Kidney (tissue), 22 donors: ENCODE measurements at places on chromosomes 11 and 22. TPM values are rescaled to one million over a fixed set of nuclear protein-coding genes. Genes with fewer than 3 reads are reported as not detected.

- DNase-seq = no peak
Measured at GRCh38 chr11:126832387-126832786, 168.2 kb downstream of the KIRREL3 start.

GRCh38 chr11:67680696-67681470 lies 6.5 kb upstream of the ALDH3B2 start:
- no peak for DNase-seq

DNA sequence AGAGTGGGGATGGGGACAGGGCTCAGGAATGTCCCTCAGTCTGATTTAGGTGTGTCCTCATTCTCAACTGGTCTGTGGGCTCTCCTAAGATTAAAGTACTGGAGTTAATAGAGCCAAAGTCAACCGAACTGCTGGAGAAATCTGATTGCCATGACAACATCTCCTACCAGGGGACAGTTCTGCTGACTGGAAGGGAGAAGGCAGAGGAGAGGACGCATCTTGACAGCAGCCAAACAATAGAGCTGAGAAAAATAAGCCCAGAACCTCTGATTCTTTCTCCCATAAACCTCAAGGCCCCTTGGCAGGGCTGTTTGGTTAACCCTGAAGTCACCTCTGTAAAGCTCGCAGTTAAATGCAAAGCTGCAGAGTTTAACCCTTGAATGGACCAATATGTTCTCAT lies 2.8 kb downstream of the KCTD14 start:
- DNase-seq = peak; percentile 69

DNA sequence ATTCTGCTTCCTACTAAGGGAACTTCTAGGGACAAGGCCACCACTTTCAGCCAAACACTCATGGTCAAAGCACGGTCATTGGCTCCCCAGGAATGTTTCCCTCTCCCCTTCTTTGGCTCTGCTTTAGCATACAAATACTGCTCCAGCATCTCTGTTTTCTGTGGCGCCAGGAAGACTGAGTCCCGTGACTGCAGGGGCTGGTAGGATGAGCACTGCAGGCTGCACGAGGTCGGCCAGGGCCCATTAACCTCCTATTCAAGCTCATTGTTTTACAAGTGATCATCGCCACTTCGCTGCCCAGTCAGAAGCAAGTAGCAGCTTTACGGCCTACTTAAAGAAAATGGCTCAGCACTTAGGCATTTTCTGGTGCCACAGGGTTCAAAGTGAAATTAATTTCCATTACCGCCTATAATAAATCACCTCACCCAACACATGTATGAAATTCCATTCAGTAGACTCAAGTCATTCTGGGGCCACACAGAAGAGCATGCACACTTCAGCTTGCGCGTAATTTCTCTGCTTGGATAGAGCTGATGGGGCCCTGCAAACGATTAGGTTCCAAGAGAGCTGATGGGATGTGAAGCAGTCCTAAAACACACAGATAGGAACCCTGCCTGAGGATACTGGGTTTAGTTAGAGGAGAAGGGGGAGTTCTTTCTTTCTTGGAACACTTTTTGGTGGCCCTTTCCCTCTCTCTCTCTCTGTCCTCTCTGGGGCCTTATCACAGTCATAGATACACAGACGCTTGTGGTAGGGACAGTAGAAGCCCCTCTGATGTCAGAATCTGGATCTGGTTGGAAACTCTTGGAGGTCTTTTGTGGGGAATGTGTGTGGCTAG lies 173.7 kb downstream of the KIF18A start:
- DNase-seq = peak; percentile 17

DNA sequence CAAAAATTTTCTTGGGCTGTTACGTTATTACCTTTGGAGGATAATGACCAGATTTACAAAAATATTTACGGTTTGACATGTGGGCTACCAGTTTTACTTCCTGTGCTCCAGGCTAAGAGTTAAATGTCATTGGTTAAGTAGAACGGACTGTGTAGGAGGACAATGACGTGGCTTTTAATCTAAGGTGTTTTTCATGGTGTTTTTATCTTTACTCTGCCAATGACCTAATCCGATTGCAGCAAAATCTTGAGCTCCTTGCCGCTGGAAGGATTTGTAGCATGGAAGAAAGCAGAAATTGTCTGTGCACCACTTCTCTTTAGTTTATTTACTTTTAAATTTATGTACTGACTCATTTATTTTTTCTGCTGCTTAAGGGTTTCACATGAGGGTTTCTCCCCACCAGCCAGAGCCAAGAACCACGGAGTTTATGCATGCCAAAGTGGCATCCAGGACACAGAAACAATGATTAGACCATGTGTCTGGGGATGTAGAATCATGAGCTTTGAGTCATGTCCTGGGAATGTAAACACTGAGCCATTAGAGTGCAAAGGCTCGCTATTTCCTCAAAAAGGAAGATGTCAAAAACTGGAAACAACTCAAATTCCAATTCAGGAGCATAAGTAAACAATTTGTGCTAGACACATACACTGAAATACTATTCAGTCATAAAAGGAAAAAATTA lies 1.9 kb upstream of the CARD16 start:
- DNase-seq = no peak

GRCh38 chr11:12152321-12152720 lies 41.9 kb downstream of the MICAL2 start:
- no peak for DNase-seq

GRCh38 chr11:940496-941135 lies 14.9 kb downstream of the AP2A2 start:
- no peak for DNase-seq

- DNase-seq = peak; percentile 47
Measured at GRCh38 chr22:19634226-19634975, 79.9 kb upstream of the SEPTIN5 start.

DNA sequence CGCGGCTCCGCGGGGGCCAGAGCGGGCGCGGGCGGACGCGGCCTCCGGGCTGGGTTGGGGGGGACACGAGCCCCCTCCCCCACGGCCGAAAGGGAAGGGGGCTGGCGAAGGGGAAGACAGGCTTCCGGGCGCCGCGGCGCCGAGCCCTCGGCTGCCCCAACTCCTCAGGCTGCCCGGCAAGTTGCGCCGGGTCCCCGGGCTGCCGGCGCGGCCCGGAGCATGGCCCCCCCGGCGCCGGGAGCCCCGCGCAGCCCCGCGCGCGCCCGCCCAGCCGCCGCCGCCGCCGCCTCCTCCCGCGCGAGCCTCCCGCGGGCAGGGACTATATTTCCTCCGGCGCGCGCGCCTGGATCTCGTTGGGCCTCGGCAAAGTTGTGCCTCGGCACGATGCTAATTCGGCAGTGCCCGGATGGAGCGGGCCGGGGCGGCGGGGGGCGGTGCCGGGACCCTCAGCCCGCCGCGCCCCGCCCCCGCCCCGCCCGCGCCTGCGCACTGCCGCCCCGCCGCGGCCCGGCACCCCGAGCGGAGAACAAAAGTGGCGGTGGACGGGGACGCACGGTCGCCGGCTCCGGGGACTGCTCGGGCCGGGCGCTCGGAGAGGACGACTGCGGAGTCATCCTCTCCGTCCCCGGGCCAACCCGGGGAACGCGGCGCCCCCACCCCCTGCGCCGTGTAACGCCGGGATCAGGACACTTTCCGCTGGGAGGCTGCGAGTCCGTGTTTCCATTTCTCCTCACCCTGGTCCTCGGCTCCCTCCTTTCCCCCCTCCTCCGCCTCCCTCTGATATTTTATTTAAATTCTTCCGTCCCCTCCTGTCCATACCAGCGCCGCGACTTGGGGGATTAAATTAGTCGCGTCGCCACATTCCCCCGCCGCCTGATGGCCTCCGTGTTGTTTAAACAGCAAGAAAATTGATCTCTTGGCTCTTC lies at the start of gene PHF21B:
PHF21B (minus strand) TSS at position 400 of the 926 bp plus-strand sequence. CDS start 456 bp downstream, outside the sequence.
- DNase-seq = peak; percentile 90

DNA sequence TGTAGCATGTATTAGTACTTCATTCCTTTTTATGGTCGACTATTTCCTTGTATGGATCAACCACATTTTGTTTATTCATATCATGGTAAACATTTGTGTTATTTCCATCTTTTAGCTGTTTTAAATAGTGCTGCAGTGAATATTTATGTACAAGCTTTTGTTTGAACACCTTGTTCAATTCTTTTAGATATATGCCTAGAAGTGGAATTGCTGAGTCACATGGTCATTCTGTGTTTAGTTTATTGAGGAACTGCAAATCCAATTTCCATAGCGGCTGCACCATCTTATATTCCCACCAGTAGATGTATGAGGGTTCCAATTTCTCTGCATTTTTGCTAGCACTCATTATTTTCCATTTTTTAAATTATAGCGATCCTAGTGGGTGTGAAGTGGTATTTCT lies 61.5 kb upstream of the GRK2 start:
- no peak for DNase-seq

GRCh38 chr11:125401235-125401634 lies 94.8 kb downstream of the FEZ1 start:
- DNase-seq = peak; percentile 12

DNA sequence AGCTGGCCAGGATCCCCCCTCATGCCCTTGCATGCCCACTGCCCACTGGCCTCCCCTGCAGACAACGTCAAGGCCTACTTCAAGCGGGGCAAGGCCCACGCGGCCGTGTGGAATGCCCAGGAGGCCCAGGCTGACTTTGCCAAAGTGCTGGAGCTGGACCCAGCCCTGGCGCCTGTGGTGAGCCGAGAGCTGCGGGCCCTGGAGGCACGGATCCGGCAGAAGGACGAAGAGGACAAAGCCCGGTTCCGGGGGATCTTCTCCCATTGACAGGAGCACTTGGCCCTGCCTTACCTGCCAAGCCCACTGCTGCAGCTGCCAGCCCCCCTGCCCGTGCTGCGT lies 7.9 kb downstream of the AIP start:
- no peak for DNase-seq

GRCh38 chr11:120635136-120635810 lies 123.7 kb downstream of the GRIK4 start:
- no peak for DNase-seq

GRCh38 chr11:45321669-45322068 lies 35.5 kb upstream of the SYT13 start:
- DNase-seq = no peak

- no peak for DNase-seq
Measured at GRCh38 chr11:18368221-18368620, 26.1 kb upstream of the LDHA start.

The CWF19L2 gene
- 19.1 TPM for total RNA-seq

The NAV2 gene
- total RNA-seq = 37.7 TPM

The GRK3 gene
- total RNA-seq = 11.5 TPM
